ENCODE measurements at places on chromosomes 16 and 17.

- H3K36me3 ChIP-seq, result no peaks in the 10 kb centered on the region
- H3K27me3 ChIP-seq, result no peaks in the 10 kb centered on the region
- no peak for DNase-seq
- no peak overlapping the region for H3K27ac ChIP-seq
These were observed 73.8 kb downstream of the TOX3 start for GRCh38 chr16:52473096-52473495.

DNA sequence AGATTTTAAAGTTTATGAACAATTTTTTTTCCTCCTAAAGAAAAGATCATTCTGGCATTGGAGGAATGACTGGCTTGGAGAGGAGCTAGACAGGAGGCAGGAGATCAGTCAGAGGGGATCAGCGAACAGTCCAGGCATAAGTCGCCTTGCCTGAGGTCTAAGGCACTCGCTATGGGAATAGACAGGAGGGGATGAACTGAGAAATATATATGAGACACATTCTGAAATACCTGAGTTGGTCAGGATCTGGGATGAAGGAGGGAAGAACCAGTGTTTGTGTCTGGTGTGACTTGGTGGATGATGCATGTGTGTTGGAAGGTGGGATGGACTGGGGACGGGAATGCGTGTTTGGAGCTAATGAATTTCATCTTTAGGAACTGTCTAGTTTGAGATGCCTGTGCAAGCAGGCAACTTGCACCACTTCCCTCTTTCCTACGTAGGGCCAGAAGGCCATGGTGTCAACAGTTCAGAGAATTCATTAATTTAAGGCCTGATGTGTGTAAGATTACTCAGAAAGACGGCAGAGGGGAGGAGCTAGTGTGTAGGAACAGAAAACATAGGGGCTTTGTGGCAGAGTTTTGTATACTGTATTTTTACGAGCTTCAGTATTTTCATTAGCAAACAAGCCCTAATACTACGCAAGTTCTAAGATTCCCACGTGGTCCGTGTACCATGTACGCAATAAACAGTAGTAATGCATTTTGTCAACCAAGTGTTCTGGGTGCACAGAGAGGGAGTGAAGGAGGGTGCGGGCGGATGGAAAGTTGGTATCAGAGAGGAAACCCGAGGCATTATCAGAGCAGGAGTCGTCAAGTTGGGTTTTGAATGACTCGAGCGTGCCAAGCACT is 825 bp downstream of the HEATR6 start:
- H3K36me3 ChIP-seq, result peaks cover 16% of the 10 kb centered on the region
- no peaks in the 10 kb centered on the region for H3K27me3 ChIP-seq
- peak overlapping the region; percentile 87 for H3K4me3 ChIP-seq
- H3K4me1 ChIP-seq, result peaks cover 27% of the 10 kb centered on the region
- H3K27ac ChIP-seq, result peak overlapping the region; percentile 96
- no peak for DNase-seq

GRCh38 chr16:721765-722540 is 1.0 kb downstream of the ANTKMT start:
- peaks cover 14% of the 10 kb centered on the region for H3K27me3 ChIP-seq
- H3K4me3 ChIP-seq, result peak overlapping the region; percentile 70
- no peak for DNase-seq
- H3K4me1 ChIP-seq, result peaks cover 3% of the 10 kb centered on the region
- no peak overlapping the region for H3K27ac ChIP-seq

DNA sequence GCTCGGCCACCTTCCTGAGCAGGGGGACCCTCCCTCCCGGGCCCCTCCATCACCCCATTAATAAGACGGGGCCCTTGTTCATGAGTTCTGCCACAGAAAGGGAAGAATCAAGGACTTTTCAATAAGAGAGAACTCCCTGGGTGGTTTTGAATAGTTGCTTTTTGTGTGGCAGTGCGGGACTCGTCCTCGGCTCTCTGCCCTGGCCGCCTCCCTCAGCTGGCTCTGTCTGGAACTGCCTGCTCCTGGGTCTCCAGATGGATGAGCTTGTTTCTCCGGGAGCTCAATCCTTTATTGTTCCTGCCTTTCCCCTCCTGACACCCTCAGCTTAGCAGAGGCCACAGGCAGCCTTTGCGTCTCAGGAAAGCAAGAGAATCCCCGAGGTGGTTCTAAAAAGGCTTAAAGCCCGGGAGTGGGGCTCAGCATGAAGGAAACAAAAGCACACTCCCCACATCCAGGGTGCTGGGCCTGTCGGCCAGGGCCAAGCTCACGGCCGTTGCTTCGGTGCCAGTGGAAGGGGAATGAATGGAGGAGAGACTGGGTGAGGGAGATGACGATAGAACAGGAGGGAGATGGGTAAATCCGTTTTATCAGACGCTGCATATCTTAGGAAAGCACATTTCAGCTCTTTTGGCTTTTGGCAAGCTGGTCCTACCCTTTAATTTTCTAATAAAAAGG is 60.2 kb downstream of the RAI1 start:
- no peak overlapping the region for H3K4me3 ChIP-seq
- H3K27me3 ChIP-seq, result no peaks in the 10 kb centered on the region
- no peak overlapping the region for H3K27ac ChIP-seq
- no peak for DNase-seq

GRCh38 chr17:1783271-1783670 is 21.4 kb downstream of the SERPINF1 start:
- H3K27me3 ChIP-seq, result no peaks in the 10 kb centered on the region
- peak overlapping the region; percentile 71 for H3K27ac ChIP-seq
- DNase-seq, result no peak
- H3K36me3 ChIP-seq, result peaks cover 51% of the 10 kb centered on the region

GRCh38 chr17:42142371-42142896 is 12.4 kb downstream of the RAB5C start:
- H3K4me1 ChIP-seq, result peaks cover 17% of the 10 kb centered on the region
- H3K4me3 ChIP-seq, result no peak overlapping the region
- H3K27me3 ChIP-seq, result no peaks in the 10 kb centered on the region
- DNase-seq, result no peak

GRCh38 chr16:59121411-59122261 is 387.5 kb upstream of the GOT2 start:
- H3K27ac ChIP-seq, result no peak overlapping the region
- H3K36me3 ChIP-seq, result no peaks in the 10 kb centered on the region
- H3K4me3 ChIP-seq, result no peak overlapping the region
- DNase-seq, result no peak
- no peaks in the 10 kb centered on the region for H3K4me1 ChIP-seq
- H3K27me3 ChIP-seq, result no peaks in the 10 kb centered on the region

DNA sequence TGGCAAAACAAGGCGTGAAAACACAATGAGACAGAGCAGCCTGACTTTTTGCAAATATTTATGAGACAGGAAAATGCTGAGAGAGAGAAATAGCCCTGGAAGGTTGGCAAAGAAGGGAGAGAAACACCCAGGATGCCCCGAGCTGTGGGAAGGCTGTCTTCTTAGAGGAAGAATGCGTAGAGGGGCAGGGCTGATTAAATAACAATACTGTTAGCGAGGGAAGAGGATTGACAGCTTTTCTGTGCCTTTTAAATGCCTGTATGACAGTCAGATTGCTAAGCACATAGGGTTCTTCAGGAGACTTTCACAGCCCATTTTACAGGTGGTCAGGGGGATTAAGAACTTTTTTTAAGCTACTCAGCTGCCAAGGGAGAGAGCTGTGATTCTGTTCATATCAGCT is 219.2 kb downstream of the SHISA9 start:
- H3K4me3 ChIP-seq, result no peak overlapping the region
- no peaks in the 10 kb centered on the region for H3K36me3 ChIP-seq
- no peaks in the 10 kb centered on the region for H3K27me3 ChIP-seq
- DNase-seq, result no peak
- H3K27ac ChIP-seq, result no peak overlapping the region
- no peaks in the 10 kb centered on the region for H3K4me1 ChIP-seq

- no peak for DNase-seq
- no peak overlapping the region for H3K27ac ChIP-seq
- no peaks in the 10 kb centered on the region for H3K4me1 ChIP-seq
- no peaks in the 10 kb centered on the region for H3K27me3 ChIP-seq
- peaks cover 12% of the 10 kb centered on the region for H3K36me3 ChIP-seq
These were observed 848 bp downstream of the DNASE1L2 start for GRCh38 chr16:2237102-2237482.
